ENCODE measurements at places on chromosomes 13 and 19. TPM values are rescaled to one million over a fixed set of nuclear protein-coding genes. Genes with fewer than 3 reads are reported as not detected.

GRCh38 chr13:103833294-103833852 lies 767.2 kb upstream of the SLC10A2 start:
- no peak for DNase-seq

GRCh38 chr13:64446372-64446771 lies 2783.8 kb downstream of the PCDH9 start:
- DNase-seq = peak; percentile 5

GRCh38 chr13:41608111-41608838 lies 150.9 kb downstream of the RGCC start:
- DNase-seq = no peak

Gene BLVRB
- 204 TPM for total RNA-seq

Gene ANKRD24
- total RNA-seq = 0.79 TPM

DNA sequence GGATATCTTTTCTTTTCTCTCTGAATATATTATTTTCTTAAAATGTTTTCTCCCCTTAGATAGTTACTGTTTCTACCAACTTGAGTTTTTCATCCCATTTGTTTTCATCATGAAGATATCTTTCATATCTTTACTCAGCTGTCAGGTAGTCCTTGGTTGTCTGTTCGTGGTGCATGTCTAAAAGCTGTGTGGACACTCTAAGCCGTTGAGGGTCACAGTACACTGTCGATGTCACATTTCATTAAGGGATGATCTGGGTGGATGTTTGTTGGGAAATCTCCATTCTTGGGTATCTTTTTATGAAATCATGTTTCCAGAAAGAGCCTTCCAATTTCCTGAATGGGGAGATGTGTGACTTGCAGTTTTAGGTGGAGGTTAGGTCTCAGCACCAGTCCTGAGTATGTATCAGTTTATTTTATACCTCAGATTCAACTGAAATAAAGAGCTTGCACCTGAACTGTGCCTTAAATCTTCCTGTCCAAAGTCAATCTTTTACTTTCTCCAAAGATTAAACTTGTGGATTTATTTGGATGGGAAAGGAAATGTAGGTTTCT lies 23.2 kb downstream of the ZMYM2 start:
- DNase-seq = no peak

DNA sequence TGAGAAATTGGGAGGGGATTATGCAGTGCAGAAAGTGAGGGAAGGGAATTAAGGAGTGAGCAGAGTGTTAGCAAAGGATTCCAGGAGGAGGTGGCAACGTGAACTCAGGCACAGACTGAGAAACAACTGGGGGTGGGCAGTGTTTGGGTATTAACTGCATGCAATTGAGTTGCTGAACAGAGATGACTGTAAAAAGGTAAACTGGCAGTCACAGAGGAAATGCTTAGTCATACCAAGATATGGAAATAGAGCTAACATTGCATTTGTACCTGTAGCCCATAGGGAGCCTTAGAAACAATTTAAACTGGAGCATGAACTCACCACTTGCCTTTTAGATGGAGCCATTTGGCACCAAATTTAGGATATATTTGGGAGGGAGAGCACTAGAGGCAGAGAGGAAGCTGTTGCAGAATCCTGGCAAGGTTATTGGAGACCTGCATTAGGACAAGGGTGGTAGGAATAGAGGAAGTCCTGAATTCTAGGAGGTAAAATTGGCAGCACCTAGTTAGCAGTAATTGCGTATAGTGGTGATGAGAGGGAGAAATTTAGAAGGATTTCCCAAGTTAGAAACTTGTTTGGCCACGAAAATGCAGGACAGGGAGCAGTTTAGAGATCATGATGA lies 100.6 kb upstream of the FRY start:
- no peak for DNase-seq

Gene SIGLECL1
- total RNA-seq = not detected

GRCh38 chr13:94280349-94280748 lies 199.1 kb downstream of the DCT start:
- no peak for DNase-seq

DNA sequence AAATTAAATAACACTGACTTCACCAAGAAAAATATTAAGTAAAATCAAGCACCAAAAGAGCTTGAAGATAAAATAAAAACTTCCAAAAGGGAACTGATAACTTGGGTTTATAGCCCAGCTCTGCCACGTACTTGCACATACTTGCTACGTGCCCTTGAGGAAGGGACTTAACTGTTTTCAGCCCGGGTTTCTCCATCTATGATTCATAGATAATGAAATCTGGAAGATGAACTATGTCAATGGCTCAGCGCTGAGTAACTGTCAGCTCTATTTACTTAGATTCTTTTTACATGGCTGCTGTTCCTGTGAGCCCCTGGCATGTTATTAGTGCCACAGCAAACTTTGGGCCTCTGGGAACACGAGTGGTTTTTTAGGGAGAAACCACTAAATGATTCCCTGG lies 9.6 kb upstream of the ZC3H13 start:
- no peak for DNase-seq

Gene TMPRSS9
- total RNA-seq = 0.10 TPM

GRCh38 chr19:4768934-4769777 lies 22.4 kb upstream of the FEM1A start:
- peak; percentile 65 for DNase-seq

Gene KIR3DL1
- not detected for total RNA-seq

DNA sequence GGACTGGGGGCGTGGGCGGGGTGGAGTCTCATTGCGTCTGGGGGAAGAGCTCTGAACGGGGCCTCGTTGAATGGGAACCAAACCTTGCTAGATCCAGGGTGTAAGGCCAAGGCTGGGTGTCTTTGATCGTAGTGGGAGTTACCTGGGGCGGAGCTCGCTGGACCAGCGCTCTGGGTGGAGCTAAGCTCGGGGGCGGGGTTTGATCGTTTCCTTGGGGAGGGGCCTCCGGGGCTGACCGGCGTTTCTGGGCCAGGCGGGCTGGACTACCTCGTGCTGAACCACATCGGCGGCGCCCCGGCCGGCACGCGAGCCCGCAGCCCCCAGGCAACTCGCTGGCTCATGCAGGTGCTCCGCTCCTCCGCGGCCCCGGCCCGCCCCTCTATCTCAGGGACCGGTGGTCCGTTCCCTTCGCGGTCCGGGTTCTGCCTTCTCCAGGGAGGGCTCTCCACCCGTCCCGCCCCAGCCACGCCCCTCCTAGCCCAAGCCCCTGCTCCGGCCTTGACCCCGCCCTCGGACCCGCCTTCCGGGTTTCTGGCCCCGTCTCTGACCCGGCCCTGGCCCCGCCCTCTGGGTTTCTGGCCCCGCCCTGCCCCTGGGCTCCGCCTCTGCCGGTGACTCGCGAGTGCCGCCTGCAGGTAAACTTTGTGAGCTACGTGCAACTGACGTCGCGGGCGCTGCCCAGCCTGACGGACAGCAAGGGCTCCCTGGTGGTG lies 3.3 kb upstream of the RPL36 start:
- peak; percentile 97 for DNase-seq

DNA sequence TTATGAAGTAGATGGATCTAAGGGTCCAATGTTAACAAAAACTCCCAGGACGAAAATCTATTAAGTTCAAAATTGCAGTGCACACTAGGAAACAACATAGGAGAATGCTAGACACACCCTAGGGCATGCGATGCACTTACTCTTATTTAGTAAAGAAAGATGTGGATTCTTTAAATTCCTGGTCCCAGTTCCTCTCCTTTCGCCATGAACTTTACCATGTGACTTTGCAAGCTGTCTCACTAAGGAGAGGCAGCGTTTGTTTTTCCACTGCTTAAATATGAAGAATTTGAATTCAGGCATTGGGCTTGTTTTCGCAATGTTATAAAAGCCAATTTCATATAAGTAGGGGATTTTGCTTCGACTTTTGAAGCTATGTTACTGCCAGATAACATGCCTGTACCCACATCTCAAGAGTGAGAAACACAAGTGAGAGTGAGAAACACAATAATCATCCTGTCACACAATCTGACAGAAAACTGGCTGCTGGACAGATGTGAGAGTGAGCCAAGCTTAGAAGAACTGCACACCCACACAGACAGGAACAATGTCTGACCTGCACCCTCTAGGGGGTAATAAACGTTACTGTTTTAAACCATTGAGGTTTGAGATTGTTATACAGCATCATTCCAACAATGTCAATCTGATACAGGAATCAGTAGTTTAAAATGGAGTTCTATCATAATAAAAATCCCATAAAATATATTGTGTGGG lies 1308.4 kb downstream of the SLITRK5 start:
- no peak for DNase-seq

DNA sequence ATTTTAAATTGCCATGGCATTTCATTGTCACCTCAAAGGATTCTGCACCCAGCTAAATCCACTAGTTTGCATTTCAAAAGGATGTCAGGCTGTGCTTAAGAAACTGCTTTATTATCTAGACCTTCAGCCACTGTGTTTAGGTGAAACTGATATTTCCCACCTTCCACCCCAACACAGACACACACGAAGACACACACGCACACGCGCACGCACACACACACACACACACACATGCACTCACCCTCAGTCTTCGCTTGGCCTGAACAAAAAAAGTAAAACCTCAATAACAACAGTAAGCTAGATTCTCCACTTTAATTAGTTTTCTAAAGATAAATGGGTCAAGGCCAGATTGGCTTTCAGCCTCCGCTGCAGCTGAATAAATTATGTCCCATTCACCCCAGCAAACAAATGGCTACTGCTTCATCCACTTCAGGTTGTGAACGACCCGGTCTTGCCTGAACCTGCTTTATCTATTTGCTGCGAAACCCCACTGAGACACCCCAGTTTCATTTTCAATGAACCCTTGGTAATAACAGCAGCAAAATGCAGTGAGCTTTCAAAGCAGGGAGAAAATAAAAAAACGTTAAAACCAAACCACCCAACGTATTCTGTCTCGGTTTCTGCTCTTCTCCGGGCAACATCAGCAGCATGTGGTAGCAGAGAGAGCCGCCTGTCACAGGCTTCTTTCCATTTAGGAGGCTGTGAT lies 166.8 kb downstream of the DCT start:
- DNase-seq = no peak

GRCh38 chr13:73880365-73880764 lies 253.8 kb downstream of the KLF12 start:
- DNase-seq = no peak

GRCh38 chr13:34816908-34817665 lies 125.0 kb upstream of the NBEA start:
- no peak for DNase-seq

Gene SWSAP1
- total RNA-seq = 4.6 TPM

- peak; percentile 89 for DNase-seq
These were observed 2.8 kb upstream of the TNNI3 start for GRCh38 chr19:55160128-55160985.
